ENCODE measurements at places on chromosomes 2 and 18.

- DNase-seq = no peak
These were observed 26.8 kb upstream of the MYO1B start for GRCh38 chr2:191218292-191218898.

DNA sequence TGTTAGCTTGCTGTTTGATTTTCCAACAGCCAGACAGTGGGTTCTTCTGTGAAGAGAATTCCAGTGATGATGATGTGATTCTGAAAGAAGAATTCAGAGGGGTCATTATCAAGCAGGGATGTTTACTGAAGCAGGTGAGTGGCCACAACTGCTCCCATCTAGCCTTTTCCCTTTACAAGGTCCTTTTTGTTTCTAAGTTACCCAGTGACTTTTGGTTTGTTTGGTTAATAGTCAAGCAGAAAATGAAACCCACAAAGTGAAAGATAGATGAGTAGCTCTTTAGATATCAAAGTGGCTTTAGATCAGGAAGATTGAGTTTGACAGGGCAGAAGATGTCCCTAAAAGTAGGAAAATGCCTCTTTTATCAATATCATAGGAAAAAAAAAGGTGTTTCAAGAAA is 23.3 kb downstream of the PLEK start:
- no peak for DNase-seq

- no peak for DNase-seq
These were observed 834.4 kb upstream of the DDX18 start for GRCh38 chr2:116979916-116980764.

GRCh38 chr2:214322662-214323061 is 88.2 kb upstream of the VWC2L start:
- DNase-seq = no peak

DNA sequence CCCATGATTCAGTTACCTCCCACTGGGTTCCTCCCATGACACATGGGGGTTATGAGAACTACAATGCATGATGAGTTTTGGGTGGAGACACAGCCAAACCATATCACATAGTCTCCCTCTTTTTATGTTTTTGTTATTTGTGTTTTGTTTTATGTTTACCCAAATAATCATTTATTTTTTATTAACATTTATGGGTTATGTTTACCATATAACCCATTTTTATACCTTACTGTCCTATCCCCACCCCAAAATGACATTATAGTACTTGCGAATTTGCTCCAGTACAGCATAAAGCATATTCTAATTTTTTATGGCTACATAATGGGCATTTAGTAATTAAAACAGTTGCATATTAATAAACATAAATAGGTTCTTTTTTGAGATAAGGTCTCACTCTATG is 61.9 kb upstream of the TTC27 start:
- no peak for DNase-seq

Data from stimulated activated CD4-positive, alpha-beta T cell treated with anti-CD3 and anti-CD28 coated beads, Interleukin-2, amount 100 ng/mL, for 4 hours (primary cell).